ENCODE measurements at places on chromosomes 7 and 10.
A peak's percentile ranks its signal among the peaks of the same experiment; 100 is the strongest.

GRCh38 chr7:157769526-157770215 is 432.9 kb downstream of the DNAJB6 start:
- DNase-seq, result no peak

DNA sequence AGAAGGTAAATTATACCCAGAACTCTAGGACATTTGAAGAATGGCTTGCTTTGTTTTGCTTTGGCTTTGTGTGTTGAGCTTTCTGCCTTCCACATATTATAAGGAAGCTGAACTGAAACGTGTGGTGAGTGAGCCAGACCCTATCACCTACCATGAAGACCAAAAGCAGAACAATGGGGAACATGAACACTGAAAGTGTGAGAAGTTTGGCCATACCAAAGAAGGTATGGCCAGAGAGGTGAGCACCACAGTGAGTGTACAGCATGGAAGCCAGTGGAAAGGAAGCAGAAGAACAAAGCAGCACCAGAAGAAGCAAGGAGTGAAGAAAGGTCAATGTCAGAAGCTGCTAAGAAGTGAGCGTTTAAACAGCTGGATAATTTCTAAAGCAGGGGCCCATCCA is 59.7 kb upstream of the CCDC71L start:
- no peak for DNase-seq

DNA sequence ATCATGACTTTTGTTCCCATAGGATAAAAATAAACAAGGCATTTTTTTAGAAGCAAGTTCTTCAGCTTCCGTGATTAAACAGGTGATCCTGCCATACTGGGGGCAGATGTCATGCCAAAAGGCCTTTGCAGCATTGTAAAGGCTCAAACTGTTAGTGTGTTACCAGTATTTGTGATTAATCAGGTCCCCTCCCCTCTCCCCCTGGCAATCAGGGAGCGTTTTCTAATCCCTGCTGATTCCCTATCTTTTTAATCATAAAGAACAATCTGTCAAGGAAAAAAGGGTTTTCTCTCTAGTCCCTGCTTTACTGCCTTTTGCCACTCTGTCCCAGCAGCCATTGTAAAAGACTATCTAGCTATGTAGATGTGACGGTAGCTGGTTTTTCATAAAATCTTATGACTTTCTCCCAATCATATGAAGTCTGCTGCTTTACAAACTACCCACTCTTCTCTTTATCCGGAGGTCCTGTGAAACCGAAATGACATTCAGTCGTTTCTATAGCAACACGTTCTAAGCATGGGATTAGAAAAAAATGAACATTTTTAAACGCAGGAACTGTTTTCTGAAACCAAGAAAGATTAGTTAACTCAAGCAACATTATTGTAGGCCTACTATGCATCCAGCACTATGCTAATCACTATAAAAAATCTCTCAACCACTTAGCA is 210.9 kb downstream of the RNLS start:
- DNase-seq, result no peak

- no peak for DNase-seq
Observed at GRCh38 chr10:84632866-84633265, 304.5 kb downstream of the CCSER2 start.

DNA sequence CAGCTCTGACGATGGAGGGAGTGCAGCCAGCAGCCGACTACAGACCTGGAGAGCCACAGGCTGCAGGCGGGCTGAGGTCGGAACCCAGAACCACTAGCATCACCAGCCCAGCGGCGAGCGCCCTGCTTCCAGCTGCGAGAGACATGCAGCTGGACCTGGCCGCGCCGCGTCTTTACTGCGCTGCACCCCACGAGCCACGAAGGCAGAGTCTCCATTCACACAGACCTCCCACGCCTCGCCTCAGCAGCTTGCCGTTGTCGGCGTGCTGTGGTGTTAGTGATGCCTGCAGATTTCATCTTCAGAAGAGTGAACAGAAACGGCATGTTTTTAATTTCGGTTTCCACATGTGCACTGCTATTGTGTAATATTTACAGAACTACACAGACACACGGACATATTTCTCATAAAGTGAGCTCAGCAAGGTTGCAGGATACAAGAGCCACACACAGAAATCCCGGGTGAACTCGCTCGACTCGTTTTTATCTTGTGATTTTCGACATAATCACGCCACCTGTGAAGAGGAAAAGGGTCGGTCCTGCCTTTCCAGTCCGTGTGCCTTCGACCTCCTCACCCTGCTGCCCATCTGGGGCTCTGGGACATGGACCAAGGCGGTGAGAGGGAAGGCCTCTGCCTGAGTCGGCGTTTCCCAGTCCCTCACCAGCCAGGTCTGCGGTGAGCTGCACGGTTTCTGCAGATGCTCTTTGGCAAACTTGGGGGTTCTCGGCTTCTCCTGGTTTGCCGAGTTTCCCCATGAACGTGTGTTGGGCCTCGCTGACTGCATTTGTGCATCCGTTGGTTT is 252.2 kb downstream of the ELFN1 start:
- peak; percentile 72 for DNase-seq

DNA sequence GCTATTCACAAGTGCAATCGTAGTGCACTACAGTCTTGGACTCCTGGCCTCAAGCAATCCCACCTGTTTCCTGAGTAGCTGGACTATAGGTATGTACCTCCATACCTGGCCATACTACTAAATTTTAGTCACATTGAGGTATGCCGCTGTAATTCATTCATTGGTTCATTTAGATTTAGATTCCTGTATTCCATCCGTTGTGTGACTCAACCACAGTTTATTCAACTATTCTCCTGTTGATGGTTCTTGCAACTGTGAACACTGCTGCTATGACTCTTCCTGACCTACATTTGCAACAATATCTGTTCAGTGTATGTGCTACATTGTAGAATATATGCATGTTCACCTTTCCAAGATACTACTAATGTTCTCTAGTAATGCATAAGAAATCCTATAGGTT is 8.0 kb upstream of the ZCCHC24 start:
- DNase-seq, result no peak

DNA sequence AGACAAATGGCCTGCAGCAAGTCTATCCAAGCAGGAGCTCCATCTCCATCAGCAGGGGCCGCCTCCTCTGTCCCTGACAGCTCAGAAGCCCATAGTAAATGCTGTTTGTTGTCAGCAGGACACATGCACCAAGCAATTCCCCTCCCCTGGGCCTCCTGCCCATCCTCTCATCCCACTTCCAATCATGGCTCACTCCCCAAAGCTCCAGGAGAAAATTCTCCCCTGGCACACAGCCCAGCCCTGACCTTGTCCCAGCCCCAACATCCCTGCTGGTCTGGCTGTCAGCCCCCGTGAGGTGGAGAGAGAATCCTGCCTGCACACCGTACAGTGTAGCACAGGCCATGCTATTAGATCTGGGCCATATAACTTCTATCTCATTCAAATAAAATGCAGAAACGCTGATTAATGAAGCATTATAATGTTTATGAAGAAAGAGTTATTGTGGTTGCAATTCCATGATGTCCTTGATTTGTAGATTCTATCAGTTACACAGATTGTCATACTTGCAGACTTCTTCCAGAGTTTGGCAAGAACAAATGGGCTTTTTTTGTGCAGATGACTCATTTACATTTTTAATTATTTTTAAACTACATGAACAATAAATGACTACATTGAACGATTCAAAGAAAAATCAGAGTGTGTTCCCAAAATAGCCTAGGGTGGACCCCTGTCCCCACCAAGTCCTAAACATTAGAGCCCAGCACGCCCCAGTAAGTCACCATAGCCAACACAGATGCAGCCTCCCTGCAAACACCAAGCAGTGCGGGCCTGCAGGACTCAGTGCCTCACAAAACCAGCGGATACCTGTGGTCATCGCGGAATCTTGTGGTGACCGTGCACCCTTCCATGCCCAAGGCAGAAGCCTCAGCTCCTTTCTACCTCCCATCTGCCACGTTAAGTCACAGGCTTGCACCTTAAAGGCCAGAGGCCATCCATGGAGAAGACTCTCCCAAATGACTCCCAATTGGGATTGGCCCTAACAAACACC is 70.1 kb downstream of the COBL start:
- DNase-seq, result no peak

DNA sequence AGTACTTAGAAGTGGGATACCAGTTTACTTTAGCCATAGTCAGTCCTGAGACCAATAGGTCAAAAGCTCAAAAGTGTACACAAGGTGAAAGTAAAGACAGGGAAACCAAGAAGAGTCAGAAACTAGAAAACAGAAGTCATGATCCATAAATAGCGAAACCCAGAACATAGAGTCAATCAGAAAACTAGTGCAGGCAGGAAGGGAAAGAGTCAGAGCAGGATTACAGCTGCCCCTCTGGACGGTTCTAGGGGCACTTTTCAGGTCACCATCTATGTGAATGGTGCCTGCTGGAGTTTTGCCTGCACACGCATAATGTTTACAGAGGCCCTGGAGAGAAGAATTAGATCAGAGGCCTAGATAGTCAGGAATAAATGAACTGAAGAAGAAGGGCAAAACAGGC is 22.4 kb upstream of the DMTF1 start:
- DNase-seq, result no peak

DNA sequence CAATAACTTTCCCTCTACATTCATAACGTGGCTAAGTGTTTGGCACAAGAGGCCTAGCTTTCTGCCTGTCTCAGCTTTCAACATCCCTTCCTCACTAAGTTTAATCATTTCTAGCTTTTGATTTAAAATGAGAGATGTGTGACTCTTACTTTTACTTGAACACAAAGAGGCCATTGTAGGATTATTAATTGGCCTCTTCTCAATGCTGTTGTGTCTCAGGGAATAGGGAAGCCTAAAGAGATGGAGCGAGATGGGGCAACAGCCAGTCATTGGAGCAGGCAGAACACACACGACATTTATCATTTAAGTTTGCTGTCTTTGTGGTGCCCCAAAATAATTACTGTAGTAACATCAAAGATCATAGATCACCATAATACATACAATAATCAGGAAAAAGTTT is 167.1 kb upstream of the TRIM24 start:
- no peak for DNase-seq

DNA sequence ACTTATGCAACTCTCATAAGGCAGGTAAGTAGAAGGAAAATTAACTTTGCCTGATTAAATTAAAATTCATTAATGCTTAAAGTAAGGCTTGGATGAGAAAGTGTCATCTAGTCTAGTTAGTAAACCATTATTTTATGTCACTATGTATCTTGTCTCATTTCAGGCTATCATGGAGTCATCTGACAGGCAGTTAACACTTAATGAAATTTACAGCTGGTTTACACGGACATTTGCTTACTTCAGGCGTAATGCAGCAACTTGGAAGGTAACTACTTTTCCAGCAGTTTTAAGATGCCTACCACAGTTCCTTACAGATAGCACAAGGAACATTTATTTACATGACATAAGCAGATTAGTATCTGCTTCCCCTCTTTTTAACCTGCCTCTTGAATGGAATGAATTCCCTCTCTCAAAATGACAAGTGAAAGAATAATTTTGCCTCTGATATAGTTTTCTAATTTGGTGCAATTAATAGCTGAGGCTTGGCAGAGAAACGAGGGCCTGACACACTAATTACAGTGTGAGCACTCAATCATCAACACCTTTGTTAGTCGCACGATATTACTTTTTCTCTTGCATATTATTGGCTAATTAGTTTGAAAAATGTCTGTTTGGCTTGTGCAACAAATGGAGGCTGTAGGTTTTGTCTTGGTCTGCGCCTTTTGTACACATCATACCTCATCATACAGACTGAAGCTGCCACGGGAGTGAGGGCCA is 245.0 kb downstream of the FOXP2 start:
- no peak for DNase-seq

DNA sequence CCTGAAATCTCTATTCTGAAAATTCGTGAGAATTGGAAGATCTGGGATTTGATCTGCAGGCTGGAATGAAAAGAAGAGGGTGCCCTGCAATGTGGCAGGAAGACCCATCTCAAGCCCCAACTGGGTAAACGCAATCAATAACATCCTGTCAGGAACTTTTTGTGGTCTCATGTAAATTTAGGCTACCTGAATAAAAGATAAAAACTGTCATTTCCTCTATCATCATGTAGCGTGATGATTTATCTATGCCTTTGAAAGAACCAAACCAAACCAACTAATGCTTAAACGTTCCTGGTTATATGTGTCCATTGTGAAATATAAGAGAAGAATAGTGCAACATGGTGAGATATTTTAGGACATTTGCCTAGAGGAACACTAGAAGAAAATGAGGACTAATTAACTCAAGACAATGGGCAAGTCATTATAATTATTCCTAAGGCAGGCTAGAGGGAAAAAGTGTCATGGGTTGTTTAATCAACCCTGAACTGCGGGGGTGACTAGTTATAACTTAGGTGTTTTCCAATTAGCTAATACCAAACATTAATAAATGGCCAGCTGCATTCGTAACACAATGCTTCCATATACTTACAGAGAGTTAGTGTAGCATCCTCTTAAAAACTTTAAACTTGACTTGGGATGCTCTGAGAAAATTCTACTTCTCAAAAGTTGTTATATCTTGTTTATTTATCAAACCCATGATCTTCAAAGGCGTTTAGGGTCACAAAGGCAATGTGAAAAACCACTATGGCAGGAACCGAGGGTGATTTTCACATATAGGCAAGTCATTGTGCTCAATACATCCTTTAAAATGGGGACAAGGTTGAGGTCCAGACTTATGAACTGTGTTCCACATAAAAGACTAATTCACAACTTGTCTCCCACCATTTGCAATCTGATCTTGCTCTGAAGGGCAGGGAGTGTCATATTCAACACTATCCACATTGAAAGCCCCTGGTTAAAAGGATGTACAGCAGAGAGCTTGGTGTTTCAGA is 48.6 kb upstream of the ADO start:
- DNase-seq, result no peak

- DNase-seq, result no peak
Observed at GRCh38 chr7:115058726-115059125, 136.8 kb downstream of the MDFIC start.
